ENCODE measurements at places on chromosomes 1 and 21.

DNA sequence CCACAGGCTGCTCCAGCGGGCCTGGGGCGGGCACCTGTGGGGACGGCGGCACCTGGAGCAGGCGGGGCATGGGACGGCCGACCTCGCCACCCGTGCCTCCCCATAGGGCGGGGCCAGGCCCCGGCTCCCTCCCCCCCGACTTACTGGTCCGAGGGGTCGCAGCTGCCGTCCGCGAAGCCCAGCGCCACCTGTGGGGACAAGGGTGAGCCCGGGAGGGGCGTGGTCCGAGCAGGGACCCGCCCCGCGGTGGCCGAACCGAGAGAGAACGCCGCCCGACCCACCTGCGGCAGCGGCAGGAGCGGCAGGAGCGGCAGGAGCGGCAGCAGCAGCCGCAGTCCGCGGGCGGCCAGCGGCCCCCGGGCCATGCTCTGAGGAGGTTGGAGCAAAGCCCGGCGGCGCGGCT is at the start of gene TMEM52:
Gene TMEM52 (minus strand): TSS at position 379 of the 403 bp plus-strand sequence. CDS start 14 bp downstream, at position 365.
- DNase-seq: no peak

DNA sequence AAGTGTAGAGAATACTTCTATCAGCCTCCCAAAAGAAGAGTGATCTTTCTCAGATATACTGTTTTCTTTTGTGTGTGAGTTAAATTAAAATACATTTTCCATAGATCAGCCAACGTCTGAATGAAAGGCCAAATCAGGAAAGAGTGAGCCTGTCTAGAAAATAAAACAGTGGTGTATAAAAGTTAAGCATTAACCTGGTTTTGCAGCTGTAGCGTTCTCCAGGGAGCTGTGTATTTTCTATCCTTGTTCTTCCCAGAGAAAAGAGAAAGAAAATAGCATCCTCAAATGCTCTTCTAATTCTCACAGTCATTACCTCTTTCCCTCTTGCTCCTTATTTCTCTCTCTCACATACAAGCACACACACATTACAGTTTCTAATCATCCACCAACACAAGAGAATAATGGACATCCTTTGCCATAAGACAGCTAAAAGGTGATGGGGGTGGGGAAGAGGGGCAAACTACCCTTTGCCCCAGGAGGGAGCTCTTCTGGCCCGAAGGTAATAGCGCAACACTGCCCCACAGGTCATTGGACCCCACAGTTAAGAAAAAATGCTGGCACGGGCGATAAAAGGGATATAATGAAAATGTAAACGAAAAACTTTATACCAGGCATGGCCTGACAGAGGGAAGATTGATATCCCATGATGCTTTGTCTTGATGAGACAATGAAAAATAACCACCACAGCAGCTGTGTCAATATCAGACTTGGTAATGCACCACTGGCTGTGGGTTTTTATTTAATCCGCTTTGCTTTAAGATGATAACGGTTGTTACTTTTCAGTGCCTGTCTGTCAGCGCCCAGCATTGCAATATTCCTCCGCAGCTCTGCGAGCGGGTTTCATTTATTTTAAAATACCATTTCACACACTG is 150.3 kb downstream of the NUF2 start:
- no peak for DNase-seq

GRCh38 chr1:71618766-71619530 is 538.1 kb upstream of the ZRANB2 start:
- DNase-seq: no peak

DNA sequence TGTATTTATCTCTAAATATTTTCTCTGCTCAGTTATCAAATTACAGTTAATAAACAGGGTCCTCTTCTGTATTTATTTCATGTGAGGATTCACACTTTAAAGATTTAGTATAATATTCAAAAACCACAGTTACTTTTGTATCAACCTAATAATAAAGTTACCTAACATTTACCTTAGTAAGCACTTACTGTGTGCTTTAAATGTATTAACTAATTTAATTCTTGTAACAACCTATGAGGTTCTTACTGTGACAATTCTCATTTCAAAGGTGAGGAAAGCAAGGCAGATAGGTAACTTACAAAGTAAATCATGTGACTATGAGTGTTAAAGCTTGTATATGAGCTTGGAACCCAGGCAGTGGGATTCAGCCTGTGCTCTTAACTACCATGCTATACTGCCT is 30.2 kb downstream of the DNAH14 start:
- no peak for DNase-seq

DNA sequence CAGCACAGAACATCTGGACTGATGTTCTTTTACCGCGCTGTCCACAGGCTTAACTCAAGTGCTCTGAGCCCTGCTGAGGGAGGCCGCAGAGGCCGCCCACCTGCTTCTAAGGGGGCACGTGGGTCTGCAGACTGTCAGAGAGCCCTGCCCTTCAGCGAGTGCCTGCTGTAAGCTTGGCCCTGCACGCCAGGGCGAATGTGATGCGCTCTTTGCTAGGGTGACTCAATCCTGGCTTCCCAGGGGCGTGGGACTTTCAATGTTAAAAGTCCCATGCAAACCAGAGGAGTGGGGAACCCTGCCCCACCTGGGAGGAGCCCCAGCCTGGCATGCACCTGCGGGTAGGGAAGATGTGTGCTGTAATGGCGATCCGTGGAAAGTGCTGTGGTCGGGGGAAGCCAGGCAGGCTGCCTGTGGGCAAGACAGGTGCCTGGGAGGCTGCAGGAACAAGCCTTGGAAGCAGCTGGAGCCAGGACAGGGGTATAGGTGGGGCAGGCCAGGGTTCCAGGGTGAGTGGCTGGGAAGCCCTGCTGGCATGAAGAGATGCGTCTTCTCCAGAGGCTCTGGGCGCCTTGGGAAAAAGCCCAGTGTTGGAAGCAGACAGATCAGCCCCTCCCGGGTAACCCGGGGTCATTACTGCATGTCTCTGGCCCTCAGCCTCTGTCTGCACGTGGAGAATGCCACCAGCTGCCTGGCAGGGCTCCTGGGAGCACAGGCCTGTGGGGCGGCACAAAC is 594 bp upstream of the PANK4 start:
- DNase-seq: peak; percentile 19

DNA sequence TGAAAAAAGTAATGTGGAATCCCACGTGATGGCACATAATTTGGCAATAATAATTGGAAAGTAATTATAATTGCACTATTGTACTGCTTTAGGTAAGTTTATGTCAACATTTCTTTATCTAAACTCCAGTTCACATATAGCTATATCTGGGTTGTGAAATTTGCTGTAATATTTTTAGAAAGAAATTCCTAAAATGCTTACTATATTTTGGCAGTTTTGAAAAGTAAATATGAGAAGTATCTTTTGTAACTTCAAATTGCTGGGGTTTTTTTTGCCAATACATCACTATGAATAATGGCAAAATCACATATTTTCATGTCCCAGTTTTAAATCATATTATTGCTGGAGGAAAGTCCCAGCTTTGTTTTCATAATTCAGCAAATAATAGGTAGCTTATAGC is 197.5 kb downstream of the PDE4B start:
- DNase-seq: no peak

GRCh38 chr1:110425612-110426152 is 18.2 kb upstream of the LAMTOR5 start:
- no peak for DNase-seq

DNA sequence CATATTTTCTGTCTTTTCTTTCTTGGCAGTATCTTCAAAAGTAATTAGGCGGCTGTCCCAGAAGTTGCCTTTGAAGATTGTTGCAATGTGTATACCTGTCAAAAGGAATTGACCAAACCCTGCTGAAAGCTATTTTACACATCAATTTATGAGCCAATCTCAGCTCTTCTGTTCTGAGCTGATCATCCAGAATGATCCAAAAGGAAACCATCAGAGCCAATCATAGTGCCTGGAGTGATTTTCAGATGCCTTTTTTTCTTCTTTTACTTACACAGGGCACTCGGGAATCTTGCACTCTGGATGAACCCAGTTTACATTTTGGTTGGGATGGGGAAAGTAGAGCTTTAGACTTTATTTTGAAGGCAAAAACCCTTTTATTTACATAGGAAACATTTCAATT is 21.8 kb upstream of the APOBEC4 start:
- DNase-seq: no peak

- peak; percentile 94 for DNase-seq
Measured at GRCh38 chr1:16164213-16165072, 8.6 kb upstream of the EPHA2 start.

GRCh38 chr1:206035027-206035426 is 11.3 kb upstream of the CTSE start:
- DNase-seq: no peak

DNA sequence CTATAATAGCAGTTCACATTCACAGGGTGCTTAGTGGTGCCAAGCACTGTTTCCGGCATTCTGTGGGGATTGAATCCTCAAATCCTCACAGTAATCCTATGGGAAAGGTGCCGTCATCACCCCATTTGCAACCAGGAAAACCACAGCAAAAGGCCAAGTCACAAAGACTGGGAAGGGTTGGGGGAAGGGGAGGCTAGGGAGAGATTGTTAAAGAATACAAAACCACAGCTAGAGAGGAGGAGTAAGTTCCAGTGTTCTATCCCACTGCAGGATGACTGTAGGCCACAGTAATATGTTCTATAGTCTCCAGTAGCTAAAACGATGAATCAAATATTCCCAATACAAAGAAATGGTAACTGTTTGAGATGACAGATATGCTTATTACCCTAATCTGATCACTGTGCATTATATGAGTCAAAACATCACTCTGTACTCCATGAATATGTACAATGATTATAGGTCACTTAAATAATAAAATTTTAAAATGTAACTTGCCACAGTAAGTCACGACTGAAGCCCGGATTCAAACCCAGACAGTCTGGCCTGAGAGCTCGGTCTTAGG is 256.8 kb downstream of the TOMM20 start:
- no peak for DNase-seq

- DNase-seq: no peak
Measured at GRCh38 chr1:199102239-199102638, 463.4 kb downstream of the PTPRC start.

- no peak for DNase-seq
Measured at GRCh38 chr1:152225678-152226077, 1.7 kb upstream of the HRNR start.

GRCh38 chr1:30023339-30024022 is 699.9 kb downstream of the MATN1 start:
- DNase-seq: no peak

GRCh38 chr1:161192476-161193465 is 6.1 kb downstream of the ADAMTS4 start:
- peak; percentile 68 for DNase-seq

DNA sequence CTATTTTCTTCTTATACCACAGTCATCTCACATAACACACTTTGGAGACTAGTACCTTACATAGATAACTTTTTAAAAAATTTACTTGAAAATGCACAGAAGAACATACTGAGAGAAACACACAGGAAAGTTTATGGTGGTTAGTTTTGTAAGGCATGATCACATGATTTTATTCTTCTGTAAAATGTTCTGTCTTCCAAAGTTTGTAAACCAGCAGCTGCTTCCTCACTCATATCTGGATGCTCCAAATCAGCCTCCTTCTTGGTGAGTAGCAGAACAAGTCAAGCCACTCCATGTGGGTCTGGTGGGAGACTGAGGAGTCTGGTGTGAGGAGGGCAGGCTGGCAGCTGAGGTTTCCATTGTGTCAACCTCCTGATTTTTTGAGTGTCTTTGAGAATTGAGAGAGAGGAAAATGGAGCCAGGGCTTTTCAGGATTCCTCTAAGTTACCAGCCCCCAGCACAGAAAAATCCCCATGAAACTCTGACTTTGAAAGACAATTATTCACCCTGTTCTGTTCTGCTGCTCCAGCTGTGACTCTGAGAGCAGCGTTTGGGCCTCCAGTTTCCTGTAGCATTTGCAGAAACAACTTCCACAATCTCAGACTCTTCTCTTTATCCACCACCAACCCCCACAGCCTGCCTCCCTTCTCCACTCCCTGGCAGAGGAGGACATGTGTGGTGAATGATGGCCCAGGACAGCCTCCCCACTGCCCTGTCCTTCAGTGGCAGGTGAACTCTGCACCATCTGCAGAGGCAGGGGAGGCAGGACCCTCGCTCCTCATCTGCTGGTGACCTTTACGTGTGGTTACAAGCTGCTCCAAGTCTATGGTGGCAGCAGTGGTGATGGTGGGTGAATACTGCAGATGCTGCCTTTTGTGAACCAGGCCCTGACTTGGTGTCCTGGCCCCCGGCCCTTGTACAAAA is 82.3 kb downstream of the FCRL5 start:
- DNase-seq: no peak

- no peak for DNase-seq
Measured at GRCh38 chr1:184532199-184532598, 145.4 kb downstream of the C1orf21 start.

GRCh38 chr1:165240492-165240891 is 116.0 kb downstream of the LMX1A start:
- no peak for DNase-seq

DNA sequence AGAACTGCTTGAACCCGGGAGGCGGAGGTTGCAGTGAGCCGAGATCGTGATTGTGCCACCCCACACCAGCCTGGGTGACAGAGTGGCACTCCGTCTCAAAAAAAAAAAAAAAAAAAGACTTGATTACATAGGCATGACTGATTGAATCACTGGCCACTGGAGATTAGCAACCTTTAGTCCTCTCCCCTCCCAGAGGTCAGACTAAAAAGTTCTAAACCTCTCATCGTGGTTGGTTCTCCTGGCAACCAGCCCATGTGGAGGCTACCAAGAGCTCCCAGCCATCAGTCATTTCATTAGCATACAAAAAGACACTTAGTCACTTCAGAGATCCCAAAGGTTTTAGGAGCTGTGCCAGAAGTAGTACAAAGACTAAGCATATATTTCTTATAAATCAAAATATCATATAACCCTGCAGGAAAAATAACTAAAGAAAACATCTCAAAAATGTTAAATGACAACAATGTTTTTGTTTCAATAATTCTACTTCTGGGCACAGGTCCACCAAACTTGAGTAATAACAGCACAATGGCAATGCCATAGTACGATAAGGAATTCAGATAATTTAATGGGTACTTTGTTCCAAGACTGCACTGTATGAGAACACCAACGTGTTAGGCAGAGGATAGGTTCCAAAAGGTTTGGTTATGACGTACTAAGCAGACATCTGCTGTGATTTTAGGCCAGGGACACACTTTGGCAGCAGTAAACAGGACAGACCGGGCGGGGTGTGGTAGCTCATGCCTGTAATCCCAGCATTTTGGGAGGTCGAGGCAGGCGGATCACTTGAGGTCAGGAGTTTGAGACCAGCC is 18.1 kb downstream of the USP48 start:
- peak; percentile 78 for DNase-seq

DNA sequence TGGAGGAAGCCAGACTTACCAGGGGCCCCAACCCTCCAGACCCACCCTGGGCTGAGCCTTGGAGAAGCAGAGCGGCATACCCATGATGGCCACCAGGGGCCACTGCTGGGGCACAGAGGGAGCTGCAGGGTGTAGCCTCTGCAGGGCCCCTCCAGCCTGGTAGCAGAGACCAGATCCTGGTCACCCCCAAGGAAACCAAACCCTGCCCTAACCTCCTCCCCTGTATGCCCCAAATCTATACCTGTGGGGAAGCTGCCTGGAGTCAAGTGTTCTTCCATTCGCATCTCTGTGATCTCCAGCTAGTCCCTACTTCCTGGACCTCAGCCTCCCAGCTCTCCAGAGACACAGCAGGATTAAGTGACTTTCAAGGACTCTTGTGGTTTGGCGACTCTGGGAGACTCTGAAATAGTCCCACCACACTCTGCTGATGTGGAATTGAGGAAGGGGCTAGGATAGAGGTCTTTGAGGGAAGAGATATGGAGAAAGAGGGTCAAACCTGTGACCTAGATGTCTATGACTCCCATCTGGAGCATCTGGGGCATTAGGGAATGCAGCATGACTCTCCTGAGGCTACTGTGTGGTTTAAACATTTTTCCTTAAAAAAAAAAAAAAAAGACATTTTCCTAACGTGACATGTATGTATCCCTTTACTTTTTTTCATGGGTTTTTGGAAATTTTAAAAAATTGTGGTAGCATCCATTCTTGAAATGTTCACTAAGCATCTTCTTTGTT is 119.2 kb upstream of the IPO9 start:
- peak; percentile 13 for DNase-seq

GRCh38 chr21:46661211-46661625 is 25.7 kb downstream of the PRMT2 start:
- no peak for DNase-seq
